Right ventricle myocardium inferior (tissue), 1 donor: ENCODE measurements at places on chromosomes 2 and 18. TPM values are rescaled to one million over a fixed set of nuclear protein-coding genes. Genes with fewer than 3 reads are reported as not detected.

GRCh38 chr2:38653715-38654527 lies 12.0 kb upstream of the GALM start:
- DNase-seq = no peak

DNA sequence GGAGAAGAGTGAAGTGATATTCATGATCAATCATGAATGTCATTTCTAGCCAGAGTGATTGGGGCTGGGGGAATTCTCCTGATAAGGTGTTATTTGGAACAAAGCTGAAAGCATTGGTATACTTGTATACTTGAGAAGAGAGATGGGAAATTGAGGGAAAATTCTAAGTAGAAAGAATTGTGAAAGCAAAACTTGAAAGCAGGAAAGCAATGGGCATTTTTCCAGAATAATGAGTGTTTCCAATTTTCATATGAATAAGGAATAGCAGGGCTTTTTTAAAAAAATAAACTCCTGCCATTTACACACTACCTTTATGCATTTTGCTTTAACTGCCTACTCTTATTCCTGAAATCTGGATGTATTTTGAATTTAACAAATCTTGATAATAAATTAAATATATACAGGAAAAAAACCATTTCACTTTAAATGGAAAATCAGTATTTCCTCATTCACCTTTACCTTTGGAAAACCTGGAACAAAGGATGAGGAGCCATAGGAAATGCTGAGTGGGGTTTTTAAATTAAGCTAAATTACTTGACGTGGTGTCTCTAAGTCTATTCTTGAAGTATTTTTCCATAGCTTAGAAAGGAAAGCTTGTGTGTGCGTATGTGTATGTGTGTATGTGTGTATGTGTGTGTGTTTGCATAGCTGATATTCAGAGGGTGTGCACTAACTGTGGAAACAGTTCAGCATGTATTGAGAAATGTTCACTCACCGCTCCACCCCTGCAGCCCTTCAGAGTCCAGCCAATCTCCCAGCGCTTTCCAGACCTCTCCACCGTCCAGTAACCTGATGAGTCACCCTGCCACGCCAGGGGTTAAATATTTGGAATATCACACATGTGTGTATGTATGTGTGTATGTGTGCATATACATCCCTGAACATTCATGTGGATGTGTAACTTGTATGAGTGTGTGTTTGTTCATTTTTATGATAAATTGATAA lies 427.3 kb downstream of the THSD7B start:
- DNase-seq = no peak

- DNase-seq = no peak
These were observed 273.3 kb downstream of the HDAC4 start for GRCh38 chr2:239127513-239127912.

CYBRD1 gene
- 69.8 TPM for total RNA-seq

RGPD4 gene
- total RNA-seq = 0.05 TPM

FSHR gene
- 0.14 TPM for total RNA-seq
